ENCODE measurements at places on chromosomes 4 and X.

DNA sequence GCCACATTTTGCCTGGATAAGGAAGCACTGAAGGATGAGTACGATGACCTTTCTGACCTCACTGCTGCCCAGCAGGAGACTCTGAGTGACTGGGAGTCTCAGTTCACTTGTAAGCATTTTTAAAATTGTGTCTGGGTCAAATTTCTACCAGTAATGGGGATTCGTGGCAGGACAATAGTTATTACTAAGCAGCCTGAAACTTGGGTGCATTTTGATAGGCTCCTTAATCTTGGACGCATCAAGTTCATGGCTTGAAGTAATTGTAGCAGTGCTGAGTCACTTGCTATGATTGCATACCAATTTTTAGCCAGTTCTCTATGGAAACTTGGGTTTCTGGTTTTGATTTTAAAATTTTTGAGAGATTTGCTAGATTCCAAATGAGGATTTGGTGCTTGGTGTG, 4.3 kb downstream of the PGRMC1 start:
- peak; percentile 84 for DNase-seq

- DNase-seq: no peak
Observed at GRCh38 chr4:123524958-123525628, 128.5 kb downstream of the SPRY1 start.

GRCh38 chrX:16970977-16971376, 24.5 kb downstream of the REPS2 start:
- peak; percentile 44 for DNase-seq

DNA sequence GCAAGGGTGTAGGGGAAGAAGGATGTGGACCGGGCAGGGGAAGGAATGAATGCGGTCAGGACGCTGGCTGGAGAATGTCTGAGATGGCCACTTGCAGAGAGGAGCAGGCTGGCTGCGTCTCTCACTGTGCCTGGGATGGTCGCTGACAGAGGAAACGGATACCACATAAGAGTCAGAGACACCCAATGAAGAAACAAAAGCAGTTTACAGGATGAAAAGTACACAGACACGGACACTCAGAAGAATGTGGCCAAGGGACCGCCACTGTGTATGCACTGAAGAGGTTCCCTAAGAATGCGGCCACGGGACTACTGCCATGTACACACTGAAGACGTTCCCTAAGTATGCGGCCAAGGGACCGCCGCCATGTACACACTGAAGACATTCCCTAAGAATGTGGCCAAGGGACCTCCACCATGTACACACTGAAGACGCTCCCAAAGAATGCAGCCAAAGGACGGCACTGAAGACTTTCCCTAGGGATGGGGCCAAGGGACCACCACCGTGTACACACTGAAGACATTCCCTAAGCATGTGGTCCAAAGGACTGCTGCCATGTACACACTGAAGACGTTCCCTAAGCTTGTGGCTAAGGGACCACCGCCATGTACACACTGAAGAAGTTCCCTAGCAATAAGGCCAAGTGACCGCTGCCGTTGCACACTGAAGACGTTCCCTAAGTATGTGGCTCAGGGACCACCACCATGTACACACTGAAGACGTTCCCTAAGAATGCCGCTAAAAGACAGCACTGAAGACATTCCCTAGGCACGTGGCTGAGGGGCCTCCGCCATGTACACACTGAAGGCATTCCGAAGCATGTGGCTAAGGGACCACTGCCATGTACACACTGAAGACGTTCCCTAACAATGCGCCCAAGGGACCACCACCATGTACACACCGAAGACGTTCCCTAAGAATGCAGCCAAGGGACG, 32.2 kb downstream of the DHRSX start:
- DNase-seq: no peak

DNA sequence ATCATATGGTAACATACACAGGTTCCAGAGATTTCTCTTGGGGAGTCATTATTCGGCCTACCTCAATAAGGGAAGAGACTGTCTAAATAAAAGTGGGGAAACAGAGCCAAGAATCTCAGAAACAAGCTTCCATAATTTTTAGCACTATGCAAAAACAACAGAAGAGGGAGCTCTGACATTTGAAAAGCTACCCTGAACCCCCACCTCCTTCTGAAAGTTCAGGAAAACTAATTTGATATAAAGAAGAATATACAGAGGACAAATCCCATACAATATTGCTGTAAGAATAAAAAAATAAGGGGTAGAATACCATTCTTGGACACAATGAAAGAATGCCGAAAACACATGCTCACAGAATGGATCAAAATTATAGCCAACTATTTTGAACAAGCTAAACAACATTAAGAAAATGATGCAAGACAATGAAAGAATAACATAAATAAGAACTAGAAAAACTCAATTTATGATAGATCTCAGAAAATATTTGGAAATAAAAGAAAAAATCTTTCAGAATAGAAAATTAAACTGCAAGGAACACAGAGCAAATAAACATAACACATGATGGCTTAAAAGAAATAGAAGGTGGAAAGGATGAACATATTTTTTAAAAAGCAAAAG, 14.4 kb upstream of the ZNF41 start:
- DNase-seq: peak; percentile 28

DNA sequence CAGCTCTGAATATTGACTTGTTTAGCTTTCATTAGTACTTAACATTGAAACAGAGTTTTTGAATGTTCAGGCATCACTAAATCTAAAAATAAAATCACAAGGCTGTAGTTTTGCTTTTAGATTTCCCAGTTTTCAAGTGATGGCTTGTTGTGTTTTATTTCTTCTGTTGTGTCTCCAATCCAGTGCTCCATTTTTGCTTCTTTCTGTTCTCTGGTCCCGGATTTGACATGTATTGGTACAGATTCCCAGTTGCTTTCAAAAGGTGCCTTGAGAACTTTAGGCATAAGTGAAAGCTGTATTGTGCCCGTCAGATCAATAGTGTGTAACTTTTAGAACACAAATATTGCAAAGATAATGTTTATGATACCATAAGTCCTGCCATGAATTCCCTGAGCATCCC, 53.2 kb downstream of the ARHGAP10 start:
- no peak for DNase-seq

DNA sequence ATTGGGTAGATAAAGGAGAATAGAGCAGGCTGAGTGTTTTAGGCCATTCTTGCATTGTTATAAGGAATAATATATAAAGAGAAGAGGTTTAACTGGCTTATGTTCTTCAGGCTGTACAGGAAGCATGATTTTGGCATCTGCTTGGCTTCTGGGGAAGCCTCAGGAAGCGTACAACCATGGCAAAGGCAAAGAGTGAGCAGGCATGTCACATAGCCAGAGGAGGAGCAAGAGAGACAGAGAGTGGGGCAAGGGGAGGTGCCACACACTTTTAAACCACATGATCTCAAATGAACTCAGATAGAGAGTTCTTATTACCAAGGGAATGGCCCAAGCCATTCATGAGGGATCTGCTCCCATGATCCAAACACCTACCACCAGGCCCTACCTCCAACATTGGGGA, 4.4 kb upstream of the METTL14 start:
- no peak for DNase-seq

- DNase-seq: peak; percentile 53
Observed at GRCh38 chr4:13642170-13642950, 14.8 kb upstream of the BOD1L1 start.

GRCh38 chr4:31051565-31051964, 331.4 kb downstream of the PCDH7 start:
- peak; percentile 6 for DNase-seq

- no peak for DNase-seq
Observed at GRCh38 chrX:137172317-137172948, 138.6 kb upstream of the GPR101 start.

DNA sequence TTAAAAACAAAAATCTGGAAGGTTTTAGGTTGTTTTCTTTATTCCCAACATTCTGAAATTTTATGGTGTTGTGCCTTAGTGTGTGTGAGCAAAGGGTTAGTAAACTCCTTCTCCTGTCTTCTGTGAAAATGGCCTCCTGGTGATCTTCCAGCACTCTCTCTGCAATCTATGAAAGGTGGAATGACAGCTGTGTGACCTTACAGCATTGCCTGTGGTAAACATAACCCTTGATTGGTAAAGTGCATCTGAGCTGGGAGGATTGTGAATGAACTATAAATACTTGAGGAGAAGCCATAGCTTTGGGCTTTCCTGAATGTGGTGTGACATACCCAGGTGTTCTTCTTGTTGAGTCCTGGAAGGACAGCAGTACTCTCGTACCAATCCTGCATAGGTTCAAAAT, 10.0 kb downstream of the ART3 start:
- no peak for DNase-seq

GRCh38 chr4:98627531-98628257, 30.7 kb downstream of the TSPAN5 start:
- peak; percentile 79 for DNase-seq

- peak; percentile 76 for DNase-seq
Observed at GRCh38 chr4:117324851-117325491, 239.6 kb upstream of the TRAM1L1 start.

GRCh38 chr4:14783011-14783877, 219.0 kb upstream of the CPEB2 start:
- DNase-seq: peak; percentile 63

GRCh38 chrX:137988470-137988869, 422.5 kb downstream of the ZIC3 start:
- DNase-seq: no peak

GRCh38 chr4:186201535-186202230, 10.3 kb downstream of the CYP4V2 start:
- peak; percentile 22 for DNase-seq

GRCh38 chr4:186749611-186750281, 26.1 kb upstream of the FAT1 start:
- no peak for DNase-seq

GRCh38 chr4:17667253-17667652, 52.8 kb downstream of the MED28 start:
- DNase-seq: no peak

DNA sequence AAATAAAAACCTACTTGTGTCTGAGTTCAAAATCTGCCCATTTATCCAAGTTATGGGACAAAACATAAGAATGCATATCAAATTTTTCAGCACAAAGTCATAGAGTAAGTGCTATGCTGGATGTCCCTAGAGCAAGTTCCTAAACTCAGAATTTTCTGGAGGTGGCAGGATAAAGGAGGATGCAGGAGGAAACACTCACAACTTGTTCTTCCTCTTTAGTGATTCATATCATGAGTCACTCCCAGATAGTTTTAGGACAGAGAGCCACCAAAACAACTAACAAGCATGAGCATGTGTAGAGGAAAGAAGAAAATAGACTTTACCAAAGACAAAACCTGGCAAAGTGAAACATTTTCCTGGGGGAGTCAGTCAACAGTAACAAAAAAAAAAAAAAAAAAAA, 302.7 kb downstream of the KCTD8 start:
- peak; percentile 18 for DNase-seq

GRCh38 chrX:40729598-40730584, 5.5 kb downstream of the MED14 start:
- DNase-seq: no peak

DNA sequence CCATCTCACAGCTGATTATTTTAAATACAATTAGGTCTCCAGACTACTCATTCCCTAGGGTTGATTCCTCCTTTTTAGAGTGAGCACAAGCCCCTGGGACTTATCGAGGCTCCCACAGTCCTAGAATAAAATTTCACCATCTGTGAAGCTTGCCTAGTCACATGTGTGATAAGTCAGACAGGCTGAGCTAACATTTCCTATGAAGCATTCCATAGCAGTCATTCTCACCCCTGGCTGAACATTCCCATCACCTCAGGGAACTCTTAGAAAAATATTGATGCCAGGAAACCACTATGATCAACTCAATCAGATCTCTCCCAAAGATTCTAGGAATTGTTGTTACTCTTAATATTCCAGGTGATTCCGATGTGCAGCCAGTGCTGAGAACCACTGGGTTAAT, 37.7 kb downstream of the ARHGEF9 start:
- peak; percentile 64 for DNase-seq

DNA sequence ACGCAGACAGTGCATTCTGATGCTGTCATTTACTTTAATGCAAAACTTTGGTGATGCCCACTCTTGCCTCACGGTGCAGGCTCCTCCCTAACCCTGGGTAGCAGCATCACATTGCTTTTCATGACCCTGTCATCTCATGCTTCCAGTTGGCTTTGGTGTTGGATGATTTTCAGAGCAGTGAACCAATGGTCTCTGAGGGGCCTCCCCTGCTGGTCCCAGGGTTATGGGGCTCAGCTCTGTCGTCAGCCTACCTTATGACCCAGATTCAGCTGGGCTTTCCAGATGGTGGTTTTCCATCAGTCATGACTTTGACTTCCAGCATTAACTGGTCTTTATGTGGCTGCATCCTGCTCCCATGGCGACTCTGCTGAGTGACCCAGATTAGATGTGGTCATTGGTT, 56.0 kb downstream of the NOP14 start:
- no peak for DNase-seq

GRCh38 chrX:47584714-47585113, 2.5 kb downstream of the TIMP1 start:
- no peak for DNase-seq

GRCh38 chr4:100391863-100392262, 126.0 kb downstream of the EMCN start:
- DNase-seq: peak; percentile 70

GRCh38 chr4:75699299-75699698, 25.1 kb upstream of the USO1 start:
- DNase-seq: no peak

DNA sequence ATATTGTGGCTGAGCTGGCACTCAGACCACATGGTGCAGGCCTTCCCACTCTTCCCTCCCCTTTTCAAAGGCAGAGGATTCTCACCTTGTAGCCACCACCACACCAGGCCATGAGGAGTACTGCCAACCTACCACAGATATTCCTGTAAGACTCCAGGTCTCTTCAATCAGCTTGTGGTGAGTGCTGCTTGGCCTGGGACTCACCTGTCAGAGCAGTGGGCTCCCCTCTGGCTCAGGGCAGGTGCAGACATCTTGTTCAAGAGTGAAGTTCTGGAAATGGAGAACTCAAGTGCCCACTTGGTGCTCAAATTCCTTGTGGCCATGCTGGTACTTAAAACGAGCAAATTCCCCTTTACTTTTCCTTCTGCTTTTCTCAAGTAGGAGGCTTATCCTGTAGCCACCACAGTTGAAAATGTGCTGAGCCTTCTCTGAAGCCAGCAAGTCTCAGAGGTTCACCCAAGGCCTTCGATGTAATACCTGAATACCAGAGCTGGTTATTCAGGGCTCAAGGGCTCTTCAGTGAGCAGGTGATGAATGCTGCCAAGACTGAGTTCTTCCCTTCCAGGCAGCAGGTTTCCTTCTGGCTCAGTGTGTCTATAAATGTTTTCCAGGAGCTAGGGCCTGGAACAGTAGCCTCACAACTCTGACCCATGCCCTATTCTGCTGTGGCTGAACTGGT, 212.9 kb downstream of the TEX13C start:
- DNase-seq: no peak

GRCh38 chr4:94871644-94872305, 114.0 kb downstream of the BMPR1B start:
- DNase-seq: no peak

Measured in fibroblast of skin of right biceps (primary cell).